ENCODE measurements at places on chromosomes 2 and 18.

DNA sequence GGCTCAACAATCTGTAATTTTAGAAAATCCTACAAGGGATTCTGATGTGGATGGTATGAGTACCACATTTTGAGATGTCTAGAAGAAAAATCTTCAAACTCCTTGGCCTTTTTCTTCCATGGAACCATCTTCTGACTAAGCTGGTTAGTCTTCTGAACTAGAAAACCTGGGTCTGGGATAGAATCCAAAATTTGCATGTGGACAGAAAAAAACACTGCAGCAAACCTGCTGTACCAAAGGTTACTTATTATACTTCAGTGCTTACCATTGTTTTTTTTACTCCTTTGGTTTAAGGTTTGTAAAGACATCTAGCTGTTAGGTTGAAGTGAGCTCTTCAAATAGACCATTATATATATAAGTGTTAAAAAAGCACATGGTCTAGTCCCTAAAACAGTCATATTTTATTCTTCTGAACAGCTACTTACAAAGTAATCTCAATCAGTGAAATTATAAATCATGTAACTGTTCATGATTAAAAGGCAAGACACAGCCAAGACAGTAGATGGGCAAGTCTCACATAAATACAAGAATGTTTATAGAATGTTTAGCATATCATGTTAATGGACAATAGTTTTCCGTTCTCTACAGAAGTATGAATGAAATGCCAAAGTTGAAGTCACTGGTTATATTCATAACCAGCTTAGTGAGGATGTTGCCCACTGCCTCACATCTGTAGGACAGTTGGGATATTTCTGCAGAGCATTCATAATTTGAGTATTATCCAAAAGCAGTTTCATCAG is 85.5 kb downstream of the ORC4 start:
- no peak for DNase-seq

DNA sequence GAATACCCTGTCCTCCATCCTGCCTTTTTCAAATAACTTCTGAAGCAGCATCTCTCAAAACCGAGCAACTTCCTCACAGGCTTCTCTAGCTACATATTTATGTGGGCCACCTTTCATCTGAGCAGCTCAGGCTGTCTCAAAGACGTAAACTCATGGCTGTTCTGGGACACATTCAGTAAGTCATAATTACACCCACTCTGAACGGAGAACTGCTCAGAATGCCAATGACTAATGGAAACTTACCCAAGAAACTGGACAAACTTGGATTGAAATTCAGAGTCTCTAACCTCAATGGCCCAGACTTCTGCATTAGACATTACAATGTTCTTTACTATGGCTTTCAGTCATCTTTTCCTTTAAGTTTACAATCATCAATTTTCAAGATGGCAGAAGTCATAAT is 145.2 kb downstream of the RAD51AP2 start:
- no peak for DNase-seq

GRCh38 chr2:197010200-197011020 is 83.9 kb upstream of the PGAP1 start:
- DNase-seq = no peak

GRCh38 chr18:61965311-61965710 is 72.5 kb upstream of the RNF152 start:
- DNase-seq = no peak

GRCh38 chr2:240021488-240022104 is 3.5 kb downstream of the NDUFA10 start:
- DNase-seq = peak; percentile 61

DNA sequence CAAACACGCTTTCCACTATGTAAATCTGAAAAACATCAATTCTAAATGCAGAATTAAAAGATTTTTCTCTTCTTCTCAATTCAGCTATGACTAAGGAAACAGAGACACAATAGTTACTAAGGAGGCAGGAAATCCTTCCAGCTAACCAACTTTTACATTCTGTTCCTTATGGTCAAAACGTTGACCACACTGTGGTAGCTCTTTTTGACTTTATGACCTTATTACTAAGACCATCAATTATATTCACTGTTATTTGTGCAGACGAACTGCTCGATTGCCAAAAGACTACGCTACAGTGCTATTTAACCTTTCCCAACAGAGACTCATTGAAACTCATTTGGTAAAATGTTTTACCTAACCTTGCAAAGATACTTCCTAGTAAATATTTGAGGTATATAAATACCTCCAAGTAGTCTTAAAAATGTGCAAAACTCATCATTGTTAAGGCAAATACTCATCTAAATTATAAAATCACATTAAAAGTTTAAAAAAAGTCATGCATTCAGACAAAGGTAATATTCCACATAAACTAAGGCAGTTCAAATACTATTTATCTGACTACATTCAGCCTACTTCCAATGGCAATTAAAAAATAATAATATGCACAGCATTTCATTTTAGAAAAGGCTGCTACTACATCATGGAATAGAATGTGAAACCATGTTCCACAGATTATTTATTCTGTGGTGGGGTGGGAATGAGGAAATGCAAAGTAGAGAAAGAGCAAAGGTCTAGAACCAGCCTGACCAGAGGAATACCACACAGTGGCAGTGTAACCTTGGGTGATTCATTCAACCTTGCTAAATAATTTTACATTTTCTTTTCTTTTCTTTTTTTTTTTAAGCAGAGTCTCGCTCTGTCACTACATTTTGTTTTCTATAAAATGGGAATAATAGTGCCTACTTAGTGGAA is 139.9 kb downstream of the THADA start:
- DNase-seq = peak; percentile 55

GRCh38 chr2:216328347-216328746 is 43.9 kb downstream of the MARCHF4 start:
- DNase-seq = peak; percentile 55

- DNase-seq = no peak
These were observed 48.3 kb upstream of the MYL1 start for GRCh38 chr2:210363261-210363660.

DNA sequence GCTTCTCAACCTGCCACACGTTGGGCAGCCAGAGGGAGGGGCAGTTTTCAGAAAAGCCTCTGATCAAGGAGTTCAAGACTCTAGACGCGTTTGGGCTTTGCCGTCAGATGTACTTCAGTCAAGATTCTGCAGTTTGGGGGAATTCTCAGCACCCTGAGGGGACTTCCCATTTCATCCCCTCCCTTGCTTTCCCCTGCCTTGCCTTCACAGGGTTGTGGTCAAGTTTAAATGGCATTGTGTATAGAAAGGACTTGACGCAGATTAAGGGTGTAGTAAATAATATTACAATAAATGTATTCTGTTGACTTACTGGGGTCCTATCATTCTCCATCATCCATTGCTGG is 198.3 kb upstream of the NABP1 start:
- DNase-seq = no peak

GRCh38 chr18:70037431-70038061 is 89.9 kb upstream of the CD226 start:
- peak; percentile 15 for DNase-seq

- no peak for DNase-seq
These were observed 947.2 kb upstream of the SLC39A10 start for GRCh38 chr2:194709840-194710239.

GRCh38 chr2:190261851-190262250 is 57.8 kb downstream of the HIBCH start:
- no peak for DNase-seq

- peak; percentile 91 for DNase-seq
These were observed 21.8 kb upstream of the GLS start for GRCh38 chr2:190858817-190859216.

DNA sequence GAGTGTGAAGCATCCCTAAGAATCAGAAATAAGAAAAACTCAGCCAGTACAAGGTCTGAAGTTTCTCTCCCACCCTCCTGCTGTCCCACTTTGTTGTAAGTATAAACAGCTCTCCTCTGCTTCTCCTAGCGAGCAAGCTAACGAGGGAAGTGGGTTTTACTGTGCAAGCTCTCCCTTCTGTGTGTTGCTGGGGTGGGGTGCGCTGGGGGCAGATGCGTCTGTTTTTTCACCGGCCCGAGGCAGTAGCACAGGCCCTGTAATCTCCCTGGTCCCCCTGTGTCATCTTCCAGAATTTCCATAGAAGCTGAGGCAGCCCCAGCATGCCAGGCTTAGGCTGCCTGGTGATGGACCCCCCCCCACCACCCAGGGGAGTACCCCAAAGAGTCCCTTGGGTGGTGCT is 9.4 kb upstream of the CXCR4 start:
- DNase-seq = no peak

DNA sequence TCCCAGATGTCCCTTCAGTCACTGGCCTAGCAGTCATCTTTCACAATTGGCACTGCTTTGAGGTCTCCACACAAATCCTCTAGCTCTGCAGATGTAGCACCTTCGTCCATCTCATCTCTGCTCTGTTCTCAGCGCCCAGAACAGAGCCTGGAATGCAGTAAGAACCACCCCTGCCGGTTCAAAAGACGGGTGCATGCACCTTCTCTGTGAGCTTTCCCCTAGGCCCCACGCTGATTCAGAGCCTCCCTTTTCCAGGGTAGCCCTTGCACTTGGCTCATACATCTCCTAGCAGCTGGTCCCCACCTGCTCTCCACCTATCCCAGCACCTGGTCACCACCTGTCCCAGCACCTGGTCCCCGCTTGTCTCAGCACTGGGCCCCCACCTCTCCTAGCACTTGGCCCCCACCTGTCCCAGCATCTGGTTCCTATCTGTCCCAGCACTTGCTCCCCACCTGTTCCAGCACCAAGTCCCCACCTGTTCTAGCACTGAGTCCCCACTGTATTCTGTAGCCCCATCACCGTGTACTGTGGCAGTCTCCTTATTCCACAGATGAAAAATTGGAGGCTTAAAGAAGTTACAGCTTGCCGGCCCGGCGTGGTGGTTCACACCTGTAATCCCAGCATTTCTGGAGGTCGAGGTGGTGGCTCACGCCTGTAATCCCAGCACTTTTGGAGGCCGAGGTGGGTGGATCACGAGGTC is 4.7 kb upstream of the KCNF1 start:
- DNase-seq = no peak

- peak; percentile 60 for DNase-seq
These were observed 45.0 kb downstream of the SLC38A11 start for GRCh38 chr2:164910101-164910899.

GRCh38 chr2:101829429-101829828 is 131.9 kb downstream of the MAP4K4 start:
- no peak for DNase-seq

- DNase-seq = no peak
These were observed 143.5 kb downstream of the B3GNT2 start for GRCh38 chr2:62339413-62339812.

GRCh38 chr2:203687165-203687564 is 19.3 kb upstream of the CD28 start:
- DNase-seq = no peak

GRCh38 chr2:226423498-226423960 is 376.1 kb downstream of the IRS1 start:
- no peak for DNase-seq

DNA sequence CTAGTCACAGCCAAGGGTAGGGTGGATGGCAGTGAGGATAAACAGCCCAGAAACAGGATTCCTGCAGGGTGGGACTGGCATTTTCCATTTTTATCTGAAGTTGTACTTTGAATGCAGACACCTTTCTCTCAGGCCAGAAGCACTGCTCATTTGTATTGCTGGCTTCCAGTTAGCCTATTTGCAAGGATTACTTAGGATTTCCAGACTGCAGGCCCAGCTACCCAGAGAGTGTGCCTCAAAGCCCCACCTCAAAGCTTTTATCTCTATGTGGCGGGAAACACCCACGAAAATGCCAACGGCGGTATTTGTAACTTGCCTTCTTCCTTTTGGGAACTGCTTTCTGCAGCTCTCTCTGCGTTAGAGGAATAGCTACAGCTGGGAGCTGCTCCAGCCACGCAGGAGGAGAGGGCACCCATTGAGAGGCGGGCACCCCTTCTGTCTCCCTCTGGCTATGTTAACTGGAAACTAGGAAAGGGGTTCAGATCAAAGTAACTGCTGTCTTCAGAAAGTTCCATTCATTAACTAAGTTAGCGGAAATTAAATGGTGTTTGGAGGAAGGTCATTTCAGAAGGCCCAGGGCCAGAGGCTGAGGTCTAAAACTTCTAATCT is 144.9 kb downstream of the TGIF1 start:
- DNase-seq = peak; percentile 60

DNA sequence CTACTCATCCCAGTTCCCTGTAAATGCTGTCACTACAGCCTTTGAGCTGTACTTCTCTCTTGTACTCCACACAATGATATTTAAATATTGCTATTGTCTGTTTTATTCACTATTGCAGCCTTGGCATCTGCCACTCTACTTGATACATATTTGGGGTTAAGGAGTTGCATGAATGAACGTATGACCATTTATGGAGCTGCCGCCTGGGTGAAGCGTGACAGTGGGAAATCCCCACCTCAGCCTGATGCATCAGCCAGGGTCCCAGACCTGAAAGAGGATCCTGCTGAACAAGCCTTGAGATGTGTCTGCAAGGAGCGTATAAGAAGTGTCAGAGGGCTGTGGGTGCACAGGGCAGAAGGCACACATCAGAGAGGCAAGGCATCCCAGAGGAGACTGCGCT is 39.1 kb downstream of the MRPL35 start:
- no peak for DNase-seq

DNA sequence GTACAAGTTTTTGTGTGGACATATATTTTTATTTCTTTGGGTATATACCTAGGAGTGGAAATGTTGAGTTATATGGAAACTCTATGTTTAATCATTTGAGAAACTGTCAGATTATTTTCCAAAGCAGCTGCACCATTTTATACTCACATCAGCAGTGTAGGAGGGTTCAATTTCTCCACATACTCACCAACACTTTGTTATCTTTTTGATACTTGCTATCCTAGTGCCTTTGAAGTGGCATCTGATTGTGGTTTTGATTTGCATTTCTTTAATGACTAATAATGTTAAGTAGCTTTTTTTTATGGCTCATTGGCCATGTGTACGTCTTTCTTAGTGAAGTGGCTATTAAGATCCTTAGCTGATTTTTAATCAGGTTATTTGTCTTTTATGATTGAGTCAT is 64.7 kb upstream of the SLC8A1 start:
- no peak for DNase-seq

- no peak for DNase-seq
These were observed 197.0 kb downstream of the HRH4 start for GRCh38 chr18:24657444-24657842.

DNA sequence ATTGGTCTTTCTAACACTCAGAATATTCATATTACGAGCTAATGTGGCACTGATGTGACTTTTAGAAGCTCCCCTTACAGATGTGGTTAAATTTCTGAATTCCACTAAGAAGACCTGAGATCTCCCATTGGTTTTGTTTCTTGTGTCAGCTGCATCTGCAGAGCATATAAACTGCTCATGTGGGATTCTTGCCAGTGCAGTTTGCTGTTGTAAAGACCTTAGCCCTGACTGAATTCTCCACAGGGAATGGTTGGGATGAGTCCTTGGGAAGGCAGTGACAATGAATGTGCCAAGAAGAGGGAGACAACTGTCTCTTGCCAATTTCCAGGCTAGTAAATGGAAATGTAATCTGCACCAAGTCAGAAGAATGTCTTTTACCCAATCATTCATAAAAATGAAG is 94.1 kb downstream of the PTPRM start:
- DNase-seq = no peak

GRCh38 chr2:198905881-198906612 is 551.7 kb downstream of the SATB2 start:
- DNase-seq = no peak

- DNase-seq = peak; percentile 70
These were observed 1.1 kb upstream of the PGAP1 start for GRCh38 chr2:196927376-196928225.

- no peak for DNase-seq
These were observed 11.3 kb upstream of the TMSB10 start for GRCh38 chr2:84894131-84894586.
